Eye (tissue), 1 donor: ENCODE measurements at places on chromosomes 12 and 14.
A peak's percentile ranks its signal among the peaks of the same experiment; 100 is the strongest.

GRCh38 chr12:85329913-85330312 is 49.9 kb downstream of the ALX1 start:
- no peak for DNase-seq

DNA sequence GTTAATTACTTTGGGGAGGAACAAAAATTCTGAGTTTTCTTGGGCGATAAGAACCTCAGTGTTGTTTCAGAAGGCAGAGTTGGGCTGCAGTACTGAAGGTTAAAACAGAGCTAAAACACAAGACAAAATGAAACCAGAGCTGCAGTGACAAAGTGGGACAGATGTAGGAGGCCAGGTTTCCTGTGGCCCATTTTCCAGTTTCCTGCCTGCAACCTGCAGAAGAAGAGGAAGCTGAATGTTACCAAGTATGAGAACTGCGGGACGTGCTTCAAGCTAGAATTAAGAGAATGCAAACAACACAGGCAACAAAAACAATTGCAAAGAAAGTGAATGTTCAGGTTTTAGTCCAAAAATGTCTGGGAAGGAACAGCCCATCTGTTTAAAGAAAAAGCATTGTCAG is 17.8 kb downstream of the ELK3 start:
- DNase-seq = no peak

- no peak for DNase-seq
Measured at GRCh38 chr12:113875691-113876090, 90.4 kb downstream of the RBM19 start.

- no peak for DNase-seq
Measured at GRCh38 chr12:104638851-104639240, 182.1 kb downstream of the CHST11 start.

GRCh38 chr14:37045340-37046061 is 126.9 kb downstream of the SLC25A21 start:
- no peak for DNase-seq

GRCh38 chr12:63397807-63398206 is 246.8 kb upstream of the AVPR1A start:
- DNase-seq = no peak

DNA sequence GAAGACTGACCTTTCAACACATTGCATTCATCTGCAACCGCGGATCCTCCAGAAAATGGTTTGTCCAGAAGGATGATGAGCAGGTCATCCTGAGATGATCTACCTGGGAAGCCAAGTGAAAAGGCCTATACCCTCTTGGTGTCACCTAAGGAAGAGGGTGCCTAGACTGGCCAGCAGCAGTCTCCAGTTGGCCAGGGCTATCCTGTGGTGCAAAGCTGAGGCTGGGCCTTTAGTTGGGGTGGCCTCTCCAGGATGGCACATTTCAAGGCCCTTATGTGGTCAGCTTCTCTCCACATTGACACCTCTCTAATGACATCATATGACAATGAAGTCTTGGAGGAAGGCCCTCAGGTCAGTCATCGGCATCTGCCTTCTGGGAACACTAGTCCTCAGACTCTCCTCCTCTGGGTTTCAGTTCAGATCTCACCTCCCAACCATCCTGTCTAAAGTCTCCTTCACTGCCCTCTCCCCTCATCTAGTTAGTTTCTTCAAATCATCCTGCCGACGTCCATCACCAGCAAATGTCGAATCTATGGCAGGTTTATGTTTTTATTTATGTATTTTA is 3.3 kb upstream of the SLC22A17 start:
- DNase-seq = no peak

GRCh38 chr12:24447678-24448077 is 498.2 kb upstream of the SOX5 start:
- DNase-seq = no peak

DNA sequence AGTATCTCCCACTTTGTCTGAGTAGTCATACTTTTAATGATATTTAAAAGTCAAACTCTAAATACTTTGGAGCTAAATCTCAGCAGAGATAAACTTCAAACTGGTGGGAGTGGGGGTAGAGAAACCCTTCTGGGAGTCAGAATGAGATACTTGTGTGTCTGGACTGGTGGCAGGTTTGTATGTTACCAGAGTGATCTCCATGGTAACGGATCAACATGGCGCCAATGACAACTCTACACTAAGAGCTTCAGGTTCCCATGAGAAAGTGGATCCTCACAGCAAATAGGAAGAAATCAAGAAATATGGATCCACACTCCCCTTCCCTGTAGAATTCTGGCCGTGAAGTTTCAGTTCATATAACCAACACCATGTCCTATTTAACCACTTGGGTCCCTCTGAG is 121.9 kb downstream of the ETV6 start:
- no peak for DNase-seq

DNA sequence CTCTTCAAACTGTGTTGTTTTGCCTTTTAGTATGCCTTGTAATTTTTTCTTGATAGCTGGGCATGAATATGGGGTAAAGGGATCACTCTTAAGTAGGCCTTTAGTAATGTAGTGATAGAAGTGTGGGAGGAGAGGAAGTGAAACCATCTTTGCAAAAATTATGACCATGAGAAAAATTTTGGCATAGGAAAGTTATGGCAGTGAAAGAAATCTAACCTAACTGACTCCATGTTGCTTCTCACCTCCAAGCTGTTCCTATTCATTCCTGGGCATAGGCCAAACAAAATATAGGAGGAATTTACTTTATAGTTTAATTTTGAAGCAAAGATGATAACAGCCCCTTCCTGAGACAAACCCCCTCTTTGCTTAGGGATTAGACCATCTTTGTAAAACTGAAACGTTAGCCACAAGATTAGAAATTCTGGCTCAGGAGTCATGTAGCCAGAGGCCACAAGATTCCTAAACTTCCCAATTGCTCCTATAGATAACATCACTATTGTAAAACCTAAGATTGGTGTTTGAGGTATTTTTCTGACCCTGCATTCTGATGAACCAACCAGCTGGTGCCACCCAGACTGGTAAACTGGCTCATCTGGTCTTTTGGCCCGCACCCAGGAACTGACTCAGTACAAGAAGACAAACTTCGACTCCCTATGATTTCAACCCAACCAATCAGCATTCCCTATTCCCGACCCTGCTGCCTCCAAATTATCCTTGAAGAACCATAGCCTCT is 45.8 kb downstream of the CRADD start:
- DNase-seq = no peak

GRCh38 chr12:12715459-12716150 is 1.6 kb upstream of the CDKN1B start:
- DNase-seq = peak; percentile 71

DNA sequence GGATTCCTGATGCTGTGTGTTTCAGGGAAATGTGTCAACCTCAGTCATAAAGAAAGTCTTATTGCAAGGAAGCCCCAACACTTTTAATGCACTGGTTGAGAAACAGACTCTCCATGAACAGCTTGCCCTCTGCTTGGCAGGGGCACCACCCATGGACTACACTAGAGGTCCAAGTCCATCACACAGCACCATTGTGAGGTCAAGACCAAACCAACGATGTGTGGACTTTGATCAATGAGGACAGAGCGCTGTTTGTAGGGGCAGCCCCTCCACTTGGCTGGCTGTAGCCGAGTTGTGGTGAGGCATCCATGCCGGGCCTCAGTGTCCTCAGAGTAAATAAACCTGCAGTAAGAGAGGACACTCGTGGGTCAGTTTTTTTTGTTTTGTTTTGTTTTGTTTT is 29.8 kb downstream of the ZFYVE21 start:
- DNase-seq = no peak

DNA sequence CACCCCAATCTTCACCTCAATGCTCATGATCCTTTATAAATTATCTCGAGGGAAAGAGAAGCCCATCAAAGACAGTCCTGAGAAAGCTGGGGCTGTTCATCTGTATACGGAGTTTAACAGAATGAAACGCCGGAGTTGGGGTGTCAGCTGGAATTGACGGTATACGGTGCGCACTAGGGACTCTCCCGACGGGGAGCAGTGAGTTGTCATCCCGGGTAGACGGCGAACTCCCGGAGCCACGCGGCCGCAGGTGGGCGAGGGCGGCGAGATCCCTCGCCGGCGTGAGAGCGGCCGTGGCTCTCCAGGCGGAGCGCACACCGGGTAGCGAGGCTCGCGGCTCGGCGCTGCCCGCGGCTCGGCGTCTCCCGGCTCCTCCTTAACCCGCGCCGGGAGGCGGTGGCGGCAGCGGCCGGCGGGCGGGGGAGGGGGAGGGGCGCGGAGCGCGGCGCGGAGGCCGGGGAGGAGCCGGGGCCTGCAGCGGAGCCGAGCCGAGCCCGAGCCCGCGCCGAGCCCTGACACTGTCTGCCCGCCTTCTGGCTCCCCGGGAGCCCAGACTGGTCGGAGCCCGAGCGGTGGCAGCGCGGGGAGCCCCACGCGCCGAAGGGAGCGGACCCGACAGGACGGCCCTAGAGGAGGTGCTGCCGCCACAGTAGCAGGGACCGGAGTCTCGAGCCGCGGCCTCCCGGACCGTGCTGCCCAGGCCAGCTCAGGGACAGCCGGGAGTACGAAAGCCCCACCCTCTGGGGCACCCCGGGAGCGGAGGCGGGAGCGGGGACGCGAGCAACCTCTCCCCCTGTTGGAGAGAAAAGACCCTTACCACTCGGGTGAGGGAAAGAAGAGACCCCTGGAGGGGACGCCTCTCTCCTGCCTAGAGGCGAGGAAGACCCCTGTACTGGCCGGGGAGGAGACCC is at the start of gene FOXJ2:
FOXJ2 (plus strand) TSS at position 475 of the 911 bp plus-strand sequence. CDS start 7,117 bp downstream, outside the sequence.
- peak; percentile 90 for DNase-seq

DNA sequence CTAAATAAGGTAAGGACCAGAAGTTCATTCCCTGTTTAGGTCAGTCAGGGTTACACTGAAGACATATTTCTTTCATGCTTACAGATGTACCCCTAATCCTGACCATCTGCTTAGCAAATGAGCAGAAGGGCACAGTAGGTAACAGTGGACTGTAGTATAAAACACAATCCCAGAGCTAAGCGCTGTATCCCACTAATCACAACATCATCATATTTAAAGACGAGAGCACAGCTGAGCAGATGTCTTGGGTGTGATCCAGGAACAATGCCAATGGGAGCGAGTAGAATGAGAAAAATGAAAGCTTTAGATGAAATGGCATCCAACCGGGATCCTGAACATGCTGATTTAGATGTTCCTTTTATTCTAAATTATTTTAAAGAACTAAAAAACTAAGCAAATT is 213.4 kb downstream of the CCER1 start:
- peak; percentile 1 for DNase-seq

DNA sequence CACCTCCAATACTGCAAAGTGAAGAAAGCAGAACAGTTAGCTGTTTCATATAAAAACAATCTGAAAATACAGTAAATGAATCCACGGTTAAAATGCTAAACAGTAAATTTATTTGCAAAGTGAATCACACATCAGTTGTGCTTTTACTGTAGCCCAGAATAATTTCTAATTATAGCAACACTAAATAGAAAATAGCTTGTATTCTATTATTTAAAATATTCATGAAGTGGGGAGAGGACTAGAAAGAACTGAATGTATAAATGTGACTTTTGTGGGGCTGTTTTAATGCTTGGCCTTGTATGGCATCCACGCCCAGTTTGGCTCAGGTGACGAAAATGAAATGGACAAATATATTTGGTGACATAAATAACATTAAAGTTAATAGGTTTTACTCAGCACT is 148.2 kb downstream of the ATP23 start:
- no peak for DNase-seq

DNA sequence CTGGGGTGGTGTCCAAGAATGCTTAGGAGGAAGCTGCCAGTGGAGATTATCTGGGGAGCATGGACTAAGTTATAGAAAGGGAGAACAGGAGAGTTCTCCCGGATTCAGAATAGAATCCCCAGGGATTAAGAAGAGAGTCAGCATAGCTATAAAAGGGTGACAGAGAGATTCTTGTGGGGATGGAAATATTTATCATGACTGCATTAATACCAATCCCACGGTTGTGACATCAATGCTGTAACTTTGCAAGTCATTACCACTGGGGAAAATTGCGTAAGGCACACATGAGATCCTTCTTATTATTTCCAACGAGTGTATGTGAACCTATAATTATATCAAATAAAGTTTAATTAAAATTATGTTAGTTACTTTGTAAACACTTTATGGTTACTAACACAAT is 447.9 kb upstream of the TMEM132C start:
- DNase-seq = no peak

DNA sequence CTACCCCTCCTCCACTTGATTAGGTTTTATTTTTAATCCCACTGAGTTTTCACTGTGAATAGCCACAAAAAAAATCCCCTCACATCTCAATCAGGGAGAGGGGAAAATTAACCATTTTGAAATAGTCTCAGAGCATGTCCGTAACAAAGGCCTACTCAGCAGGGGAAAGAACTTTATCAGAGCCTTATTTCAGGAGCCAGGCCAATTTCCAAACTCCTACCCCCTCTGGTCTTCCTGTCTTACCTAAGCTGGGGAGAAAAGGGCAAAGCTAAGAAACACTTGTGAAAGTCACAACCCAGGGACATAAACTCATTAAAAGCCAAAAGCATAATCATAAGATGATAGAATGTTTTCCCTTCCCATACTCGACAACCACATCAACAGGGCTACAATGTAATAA is 260.3 kb upstream of the DIO3 start:
- DNase-seq = no peak

GRCh38 chr14:81269100-81269978 is 48.6 kb upstream of the GTF2A1 start:
- DNase-seq = peak; percentile 91

DNA sequence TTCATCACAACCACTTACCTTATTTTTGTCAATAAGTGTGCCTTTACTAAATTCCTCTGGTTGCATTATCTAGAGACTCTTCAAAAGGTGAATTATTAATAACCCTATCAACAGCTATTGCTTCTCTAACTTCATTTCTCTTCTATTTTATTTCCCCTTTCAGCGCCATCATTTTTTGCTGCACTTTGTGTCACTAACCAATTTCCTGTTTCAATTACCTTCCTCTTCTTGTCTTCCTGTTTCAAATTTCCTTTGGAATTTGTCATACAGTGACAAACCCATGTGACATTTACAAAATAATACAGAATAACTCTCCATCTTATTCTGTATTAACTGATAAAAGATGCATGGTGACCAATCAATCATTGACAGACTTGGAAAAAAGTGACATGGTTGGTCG is 12.2 kb upstream of the CLEC2A start:
- DNase-seq = no peak

DNA sequence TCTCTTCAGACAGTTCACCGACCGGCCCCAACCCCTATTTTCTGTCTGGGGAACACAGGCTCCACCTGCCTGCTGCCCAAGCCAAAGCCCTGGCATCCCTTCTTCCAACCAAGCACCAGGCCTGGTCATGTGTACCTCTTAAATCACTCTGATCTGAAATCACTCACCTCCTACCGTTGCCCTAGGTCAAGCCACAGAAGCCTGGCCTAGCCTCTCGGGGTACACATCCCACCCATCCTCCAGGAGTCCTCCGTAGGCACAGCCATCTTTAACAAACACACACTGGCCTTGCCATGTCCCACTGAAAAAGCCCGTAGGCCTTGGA is 81.8 kb downstream of the IRF2BPL start:
- DNase-seq = no peak

DNA sequence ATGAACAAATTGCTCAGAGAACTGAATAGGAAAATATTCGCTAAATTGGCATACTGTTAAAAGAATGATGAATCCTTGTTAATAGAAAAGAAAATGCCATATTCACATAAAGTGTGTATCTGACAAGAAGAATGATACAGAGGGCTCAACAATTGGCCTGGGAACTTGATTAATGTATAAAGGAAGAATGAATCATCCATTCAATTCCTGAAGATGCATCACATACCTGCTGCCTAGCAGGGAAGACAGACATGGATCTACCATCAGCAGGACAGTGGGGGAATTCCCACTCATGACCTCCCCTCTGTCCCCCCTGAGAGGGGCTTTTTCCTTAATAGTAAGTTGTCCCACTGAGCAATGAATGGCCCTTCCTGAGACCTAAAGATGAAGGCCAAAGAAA is 13.5 kb downstream of the PTPN21 start:
- no peak for DNase-seq

GRCh38 chr12:109433618-109434017 is 43.5 kb downstream of the KCTD10 start:
- DNase-seq = no peak

- no peak for DNase-seq
Measured at GRCh38 chr12:601976-602699, 61.1 kb downstream of the NINJ2 start.
